NCI-H748 treated with DMSO at 0.1 percent for 48 hours (cell line): ENCODE measurements at places on chromosomes 1 and 21.

DNA sequence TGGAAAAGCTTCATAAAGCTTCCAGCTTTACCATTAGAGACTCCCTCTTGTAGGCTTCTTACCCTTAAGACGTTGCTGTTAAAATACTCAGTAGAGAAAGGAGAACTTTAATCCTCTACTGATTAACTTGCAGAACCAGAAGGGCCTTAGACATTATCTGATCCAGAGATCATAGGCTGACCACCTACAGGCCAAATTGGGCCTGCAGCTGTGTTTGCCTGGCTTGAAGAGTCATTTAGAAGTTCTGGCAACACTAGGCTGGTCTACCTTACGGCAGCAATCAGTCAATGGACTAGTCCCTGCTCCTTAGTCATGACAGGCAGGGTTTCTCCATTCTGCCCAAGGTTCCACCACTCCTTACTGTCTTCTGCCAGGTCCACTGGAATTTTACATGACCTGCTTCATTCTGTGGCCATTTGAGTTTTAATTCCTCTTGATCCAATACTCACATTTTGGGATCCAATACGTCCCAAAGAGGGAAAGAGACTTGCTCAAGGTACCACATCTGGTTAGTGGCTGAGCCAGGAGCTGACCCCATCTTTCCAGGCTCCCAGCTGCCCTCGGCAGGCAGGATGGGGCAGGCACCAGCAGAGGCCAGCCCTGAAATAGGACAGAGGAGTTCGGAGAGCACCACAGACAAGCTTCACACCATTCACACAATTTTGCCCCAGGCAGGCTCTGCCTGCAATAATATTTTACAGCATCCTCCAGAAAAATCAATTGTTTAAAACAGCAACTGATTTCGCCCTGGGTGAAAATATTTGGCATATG, 96.8 kb downstream of the TNR start:
- DNase-seq = no peak

DNA sequence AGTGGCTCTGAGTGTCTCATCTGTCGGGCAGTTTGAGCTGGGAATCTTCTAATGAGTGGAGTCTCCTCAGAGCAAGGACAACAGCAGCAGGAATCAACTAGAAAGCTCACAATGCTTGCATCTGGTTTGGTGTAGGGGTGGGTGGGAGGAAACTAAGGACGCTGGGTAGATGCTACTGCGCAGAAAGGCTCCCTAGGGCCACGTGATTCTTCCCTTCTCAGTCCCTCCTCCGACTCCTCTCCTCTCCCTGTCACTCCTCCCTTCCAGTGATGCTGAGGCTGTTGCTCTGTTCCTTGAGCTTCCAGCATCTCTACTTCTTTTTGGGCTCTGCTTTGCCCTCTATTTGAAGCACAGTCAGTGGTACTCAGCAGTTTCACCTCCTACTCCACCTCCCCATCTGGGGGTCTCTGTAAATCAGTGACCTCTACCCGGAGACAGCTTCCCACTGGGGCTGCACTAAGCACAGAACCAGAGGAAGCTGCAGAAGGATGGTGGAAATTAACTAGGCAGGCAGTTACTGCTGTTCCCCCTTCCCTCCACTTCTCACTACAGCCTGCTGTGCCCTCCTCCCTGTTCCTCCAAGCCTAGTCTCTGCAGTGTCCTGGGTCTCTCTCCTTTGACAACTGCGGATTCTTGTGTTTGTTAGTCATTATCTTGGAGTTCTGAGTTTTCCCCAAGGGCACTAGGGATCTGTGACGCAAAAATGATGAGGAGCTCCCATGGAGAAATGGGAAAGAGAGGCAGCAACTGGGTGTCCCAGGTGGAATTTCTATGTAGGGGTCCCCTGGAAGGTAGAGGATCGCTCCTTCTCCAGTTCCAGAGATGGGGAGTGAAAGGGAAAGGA, 5.8 kb downstream of the LINGO4 start:
- no peak for DNase-seq

GRCh38 chr1:201649761-201650622, 111.1 kb downstream of the NAV1 start:
- DNase-seq = peak; percentile 60

DNA sequence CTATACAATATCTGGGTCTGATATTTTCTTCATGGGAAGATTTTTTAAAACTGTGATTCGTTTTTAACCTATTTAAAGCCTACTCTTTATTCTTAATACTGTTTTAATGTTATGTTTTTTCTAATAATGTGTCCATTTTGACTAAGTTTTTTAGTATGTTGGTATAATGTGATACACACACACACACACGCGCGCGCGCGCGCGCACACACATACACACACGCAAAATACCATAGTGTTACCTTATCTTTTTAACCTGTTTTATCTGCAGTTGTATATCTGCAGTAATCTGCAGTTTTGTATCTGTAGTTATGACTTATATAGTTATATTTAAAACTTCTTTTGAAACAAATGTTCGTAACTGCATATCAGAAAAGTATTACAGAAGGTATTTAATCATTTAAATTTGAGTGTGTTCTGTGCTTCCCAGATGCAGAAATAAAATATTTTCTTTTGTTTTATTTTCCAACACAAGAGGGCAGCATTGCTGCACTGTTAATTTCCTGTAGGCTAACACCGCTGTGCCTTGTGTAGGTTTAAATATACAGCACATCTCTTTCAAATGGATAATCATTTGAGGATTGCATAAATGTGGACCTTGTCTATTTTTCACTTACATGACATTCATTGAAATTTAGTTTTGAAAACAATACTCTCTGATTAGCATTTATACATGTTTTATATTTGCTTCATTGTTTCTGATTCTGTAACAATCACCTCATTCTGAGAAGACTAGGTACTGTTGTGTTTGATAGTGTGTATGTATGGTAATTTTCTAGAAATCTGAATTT, 166.1 kb downstream of the PDE4B start:
- DNase-seq = peak; percentile 13

GRCh38 chr1:212899845-212900244, 41.8 kb downstream of the FLVCR1 start:
- DNase-seq = no peak

DNA sequence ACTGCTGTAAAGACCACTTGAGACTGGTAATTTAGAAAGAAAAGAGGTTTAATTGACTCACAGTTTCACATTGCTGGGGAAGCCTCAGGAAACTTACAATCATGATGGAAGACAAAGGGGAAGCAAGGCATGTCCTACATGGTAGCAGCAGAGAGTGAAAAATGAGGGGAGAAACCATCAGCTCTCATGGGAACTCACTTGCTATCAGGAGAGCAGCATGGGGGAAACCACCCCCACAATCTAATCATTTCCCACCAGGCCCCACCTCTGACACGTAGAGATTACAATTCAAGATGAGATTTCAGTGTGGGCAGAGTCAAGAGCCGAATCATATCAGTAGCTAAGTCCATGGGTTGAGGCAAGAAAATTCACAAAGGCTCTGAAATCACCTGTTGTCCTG, 23.8 kb upstream of the LYPD8 start:
- no peak for DNase-seq

DNA sequence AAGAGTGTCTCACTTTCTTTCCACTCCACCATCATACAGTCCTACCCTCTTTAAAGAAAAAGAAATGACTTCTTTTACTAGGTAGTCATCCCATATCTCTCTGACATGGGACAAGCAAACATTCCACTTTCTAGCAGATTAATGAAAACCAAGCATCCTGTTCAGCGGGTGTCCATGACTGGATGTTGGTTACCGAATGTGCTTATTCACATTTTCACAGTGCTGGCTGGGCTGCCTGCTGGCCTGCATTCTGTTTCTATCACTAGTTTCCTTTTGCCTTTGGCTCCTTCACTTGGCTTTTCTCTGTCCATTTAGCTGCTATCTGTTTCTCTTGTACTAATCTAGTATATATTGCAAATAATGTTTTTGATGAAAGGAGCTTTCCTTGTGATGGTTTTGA, 598.4 kb downstream of the RWDD3 start:
- no peak for DNase-seq

DNA sequence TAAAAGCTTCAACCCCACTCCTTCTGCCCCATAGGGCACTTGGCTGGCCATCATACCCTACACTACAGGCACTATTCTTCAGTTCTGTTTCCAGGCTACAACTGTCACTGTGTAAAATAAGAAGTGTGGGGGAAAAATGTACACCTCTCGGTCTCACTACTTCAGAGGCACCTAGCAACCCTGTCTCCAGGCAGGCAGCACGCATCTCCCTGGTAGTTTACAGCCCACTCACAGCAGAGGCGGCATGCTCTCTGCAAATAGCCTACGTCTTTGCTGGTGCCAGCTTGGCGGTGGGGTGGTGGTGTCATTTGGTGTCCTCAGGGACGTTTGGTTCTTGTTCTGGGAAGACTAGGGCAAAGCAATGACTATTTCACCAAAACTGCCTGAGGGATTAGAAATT, 48.2 kb upstream of the BTG3 start:
- peak; percentile 4 for DNase-seq

DNA sequence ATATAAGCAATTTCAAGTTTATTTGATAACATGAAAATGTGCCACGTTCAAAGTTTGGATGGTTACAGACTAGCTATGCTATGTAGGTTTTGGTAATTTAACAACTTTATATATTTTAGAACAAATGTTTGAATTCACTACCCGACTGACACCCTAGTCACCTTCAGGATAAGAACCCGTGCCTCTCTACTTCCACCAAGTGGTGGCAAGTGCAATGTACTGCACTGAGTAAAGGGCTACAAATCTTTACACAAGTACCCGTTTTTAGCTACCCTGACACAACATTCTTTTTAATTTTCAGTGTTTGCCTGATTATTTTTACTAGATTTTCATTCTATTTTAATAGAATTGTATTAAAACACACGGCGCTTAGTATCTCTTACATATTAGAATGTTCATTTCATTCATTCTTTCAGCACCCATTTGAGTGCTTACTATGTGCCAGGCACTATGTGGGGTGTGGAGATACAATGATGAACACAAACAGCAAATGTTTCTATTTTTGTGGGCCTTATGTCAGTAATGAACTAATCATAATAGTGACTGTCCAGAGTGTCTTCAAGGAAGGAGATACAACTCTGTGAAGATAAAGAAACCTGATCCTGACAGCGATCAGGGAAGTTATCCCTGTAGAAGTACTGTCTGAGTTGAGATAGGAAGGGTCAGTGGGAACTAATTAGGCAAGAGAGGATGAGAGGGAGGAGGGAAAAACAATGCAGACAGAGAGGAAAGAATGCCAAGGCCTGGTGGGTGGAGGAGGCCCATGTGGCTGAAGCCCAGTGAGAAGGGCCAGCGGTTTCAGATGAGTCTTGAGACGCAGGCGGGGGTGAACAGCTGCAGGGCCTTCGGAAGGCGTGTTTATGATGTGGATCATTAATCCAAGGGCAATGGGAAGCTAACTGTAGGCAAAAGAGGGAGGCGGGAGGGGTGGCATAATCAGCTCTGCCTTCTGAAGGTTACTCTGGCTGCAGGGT, 3.8 kb downstream of the LCA5L start:
- peak; percentile 24 for DNase-seq

- DNase-seq = no peak
Observed at GRCh38 chr1:43878440-43878839, 55.2 kb upstream of the ARTN start.

DNA sequence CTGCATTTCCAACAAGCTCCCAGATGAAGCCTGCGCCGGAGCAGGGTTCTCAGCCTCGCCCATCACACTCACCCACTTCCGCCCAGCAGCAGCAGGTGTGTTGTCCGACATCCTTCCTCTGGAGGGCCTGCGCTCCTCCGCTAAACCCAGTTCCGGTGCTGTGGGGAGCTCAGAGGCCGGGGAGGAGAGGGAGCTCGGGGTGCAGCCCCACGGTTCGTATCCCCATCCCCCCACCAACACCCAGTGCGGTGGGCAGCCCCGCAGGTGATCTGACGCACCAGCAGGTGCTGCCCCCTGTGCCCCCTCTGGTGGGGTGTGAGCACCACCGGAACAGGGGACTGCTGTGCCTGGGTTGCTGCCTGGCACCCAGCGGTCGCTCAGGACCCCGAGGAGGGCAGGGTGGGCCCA, 3.4 kb upstream of the PEX10 start:
- DNase-seq = no peak

DNA sequence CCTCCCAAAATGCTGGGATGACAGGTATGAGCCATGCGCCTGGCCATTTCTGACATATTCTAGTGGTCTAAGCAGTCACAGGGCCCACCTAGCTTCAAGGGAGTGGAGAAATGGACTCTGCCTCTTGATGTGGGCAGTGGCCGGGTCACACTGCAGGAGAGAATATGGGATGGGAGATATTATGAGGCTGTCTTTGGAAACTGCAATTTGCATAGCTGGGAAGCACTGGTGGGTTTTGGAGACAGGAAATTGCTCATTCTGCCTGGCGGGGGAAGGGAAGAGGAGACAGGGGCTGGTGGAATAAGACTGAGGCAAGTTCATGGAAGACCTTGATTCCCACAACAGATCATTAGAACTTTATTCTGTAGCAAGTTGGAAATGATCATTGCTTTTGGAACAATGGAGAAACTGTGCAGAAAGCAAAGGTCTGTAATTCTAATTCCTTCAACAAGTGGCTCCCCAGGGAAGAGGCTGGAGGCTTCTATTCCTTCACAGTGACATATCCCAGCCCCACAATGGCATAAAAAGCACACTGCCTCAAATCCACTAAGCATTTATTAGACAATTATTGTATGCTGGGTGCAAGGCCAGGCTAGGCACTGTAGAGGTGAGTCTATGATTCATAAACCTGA, 10.5 kb downstream of the NCMAP start:
- DNase-seq = no peak

- no peak for DNase-seq
Observed at GRCh38 chr1:196577386-196577785, 30.9 kb downstream of the KCNT2 start.
